ENCODE measurements at places on chromosomes 5 and 9.
A peak's percentile ranks its signal among the peaks of the same experiment; 100 is the strongest.

DNA sequence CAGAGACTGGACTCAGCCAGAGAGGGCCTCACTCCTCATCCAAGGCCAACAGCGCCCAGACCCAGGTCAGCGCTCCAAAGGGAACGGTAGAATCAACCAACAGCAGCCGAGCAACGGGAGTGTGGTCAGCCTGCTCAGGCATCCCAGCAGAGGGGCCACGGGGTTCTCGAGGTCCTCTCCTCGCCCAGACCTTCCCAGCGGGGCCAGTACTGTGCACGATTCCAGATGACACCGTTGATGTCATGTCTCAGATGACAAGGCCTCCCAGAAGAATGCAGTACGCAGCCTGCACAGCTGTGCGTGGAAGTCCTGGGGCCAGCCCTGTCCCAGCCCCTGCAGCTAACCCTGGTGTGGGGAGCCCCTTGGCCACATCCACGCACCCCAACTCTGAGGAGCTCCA is 141.0 kb upstream of the PPP1R26 start:
- DNase-seq = no peak

DNA sequence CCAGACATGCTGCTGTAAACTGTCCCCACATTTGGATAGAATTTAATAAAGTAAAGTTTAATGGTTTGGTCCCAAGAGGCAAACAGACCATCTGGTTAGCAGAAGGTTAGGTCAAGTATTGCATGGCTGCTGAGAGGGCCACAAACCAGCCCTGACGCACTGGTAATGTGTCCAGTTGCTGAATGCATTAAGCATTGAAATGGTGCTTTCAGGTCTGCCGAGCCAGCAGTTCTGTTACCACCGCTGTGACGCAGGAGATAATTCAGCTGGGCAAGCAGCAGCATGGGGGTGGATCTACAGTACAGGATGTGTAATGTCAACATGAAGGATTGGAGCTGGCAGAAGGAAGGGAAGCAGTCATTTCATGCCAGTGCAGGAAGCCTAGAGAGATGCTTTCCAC is 16.0 kb downstream of the ZNF462 start:
- DNase-seq = peak; percentile 74

DNA sequence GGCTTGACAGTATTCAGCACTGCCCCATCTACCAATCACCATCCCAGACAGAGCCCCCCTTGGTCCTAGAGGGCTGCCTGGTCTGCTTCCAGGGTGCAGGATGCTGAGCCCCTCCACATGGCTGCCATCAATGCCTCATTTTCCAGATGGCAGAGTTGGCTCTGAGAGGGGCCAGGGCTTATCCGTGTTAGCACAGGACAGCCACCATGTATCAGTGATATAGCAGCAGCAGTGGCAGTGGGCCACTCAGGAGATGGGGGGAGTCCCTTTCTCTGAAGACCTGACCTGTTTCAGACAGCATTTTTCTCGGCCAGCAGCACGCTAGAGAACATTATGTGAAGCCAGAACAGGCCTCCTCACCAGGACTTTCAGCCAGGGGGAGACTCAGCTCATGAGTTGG is 1.6 kb upstream of the SMIM32 start:
- no peak for DNase-seq

DNA sequence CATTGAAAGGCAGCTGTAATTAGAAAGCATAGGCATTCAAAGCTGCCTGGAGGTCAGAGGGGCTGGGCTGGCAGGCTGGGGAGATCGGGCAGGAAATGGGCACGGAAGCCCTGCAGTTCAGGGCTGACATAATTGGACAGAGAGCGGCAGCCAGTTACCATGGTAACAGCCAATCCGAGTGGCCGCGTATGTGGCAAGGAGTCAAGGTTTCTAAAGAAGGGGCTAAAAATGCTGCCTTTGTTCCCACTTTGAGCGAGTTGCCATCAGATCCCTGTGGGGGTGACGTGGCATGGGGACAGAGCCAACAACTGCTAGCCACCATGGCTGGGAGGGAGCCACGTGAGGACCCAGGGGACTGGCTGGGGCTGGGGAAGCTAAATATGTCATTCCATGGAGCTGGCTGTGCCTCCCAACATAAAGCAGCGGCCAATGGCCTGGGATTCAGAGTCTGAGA is 44.7 kb upstream of the NDFIP1 start:
- DNase-seq = no peak

DNA sequence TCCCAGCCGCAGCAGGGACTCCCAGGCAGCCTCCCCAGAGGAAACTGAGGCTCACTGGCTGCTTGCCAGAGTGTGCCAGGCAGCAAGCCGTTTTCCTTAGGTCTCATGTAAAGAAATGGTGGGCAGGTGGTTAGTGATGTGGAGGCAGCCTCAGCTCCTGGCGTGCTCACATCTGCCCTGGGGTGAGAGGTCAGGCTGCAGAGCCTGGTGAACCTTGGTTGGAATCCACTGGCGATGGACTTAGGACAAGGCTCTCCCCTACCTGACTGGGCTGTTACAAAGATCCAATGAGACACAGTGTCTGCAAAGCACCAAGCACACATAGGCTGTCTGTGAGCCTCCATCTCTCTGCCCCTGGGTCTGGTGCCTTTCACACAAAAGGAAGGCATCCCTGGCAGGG is 30.9 kb downstream of the LHX6 start:
- DNase-seq = no peak

- no peak for DNase-seq
Observed at GRCh38 chr5:83802686-83803085, 82.0 kb upstream of the HAPLN1 start.

DNA sequence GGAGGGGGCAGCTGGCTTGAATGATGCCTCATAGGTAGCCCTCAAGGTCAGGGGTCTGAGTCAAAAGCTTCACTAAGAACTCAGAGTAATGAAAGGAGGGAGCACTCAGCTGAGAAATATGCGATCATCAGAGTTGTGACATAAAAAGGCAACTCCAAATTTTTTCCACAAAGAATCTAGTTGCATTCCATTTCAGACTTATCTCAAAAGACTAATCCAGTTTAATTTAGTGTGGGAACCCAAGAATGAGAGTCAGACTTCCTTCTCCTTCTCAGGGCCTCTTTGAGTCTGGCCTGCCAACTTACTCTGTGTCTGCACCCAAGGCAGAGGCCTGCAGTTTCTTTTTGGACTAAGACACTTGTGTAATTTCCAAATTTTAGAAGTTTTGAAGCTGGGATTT is 34.7 kb downstream of the GABRP start:
- peak; percentile 27 for DNase-seq

- DNase-seq = no peak
Observed at GRCh38 chr5:180825768-180826525, 23.3 kb upstream of the MGAT1 start.

GRCh38 chr9:38737246-38737645 is 17.3 kb upstream of the FAM240B start:
- no peak for DNase-seq

- DNase-seq = no peak
Observed at GRCh38 chr9:123269281-123269680, 895 bp upstream of the STRBP start.

GRCh38 chr9:124768750-124769548 is 2.2 kb downstream of the NR6A1 start:
- no peak for DNase-seq

DNA sequence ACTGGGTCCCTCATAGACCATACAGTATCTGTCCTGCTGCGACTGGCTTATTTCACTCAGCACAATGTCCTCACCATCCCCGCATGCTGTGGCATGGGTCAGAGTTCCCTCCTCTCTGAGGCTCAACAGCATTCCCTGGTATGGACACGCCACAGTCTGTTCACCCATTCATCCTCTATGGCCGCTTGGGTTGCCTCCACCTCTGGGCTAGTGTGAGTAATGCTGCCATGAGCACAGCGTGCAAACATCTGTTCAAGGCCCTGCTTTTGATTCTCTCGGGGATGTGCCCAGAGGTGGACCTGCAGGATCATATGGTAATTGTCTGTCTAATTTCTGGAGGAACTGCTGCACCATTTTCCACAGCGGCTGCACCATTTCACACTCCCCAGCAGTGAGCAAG is 5.5 kb upstream of the FBP2 start:
- no peak for DNase-seq

DNA sequence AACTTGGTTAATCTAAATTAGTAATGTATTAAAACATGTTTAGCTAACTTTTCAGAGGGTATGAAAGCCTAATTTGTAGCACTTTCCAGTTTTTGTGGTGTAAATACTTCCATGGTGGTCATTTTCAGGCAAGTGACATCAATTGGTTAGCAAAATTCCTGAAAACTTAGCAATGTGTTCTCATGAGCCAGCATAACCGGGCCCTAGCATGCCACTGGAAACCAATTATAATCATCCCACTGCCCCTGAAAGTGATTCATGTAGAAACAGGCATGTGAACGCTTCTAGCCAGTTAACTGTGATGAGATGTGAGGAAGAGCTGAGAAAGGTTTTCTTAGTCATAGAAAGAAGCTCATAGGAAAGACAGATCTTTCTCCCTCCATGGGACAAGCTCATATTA is 417.2 kb downstream of the TLR4 start:
- DNase-seq = no peak

DNA sequence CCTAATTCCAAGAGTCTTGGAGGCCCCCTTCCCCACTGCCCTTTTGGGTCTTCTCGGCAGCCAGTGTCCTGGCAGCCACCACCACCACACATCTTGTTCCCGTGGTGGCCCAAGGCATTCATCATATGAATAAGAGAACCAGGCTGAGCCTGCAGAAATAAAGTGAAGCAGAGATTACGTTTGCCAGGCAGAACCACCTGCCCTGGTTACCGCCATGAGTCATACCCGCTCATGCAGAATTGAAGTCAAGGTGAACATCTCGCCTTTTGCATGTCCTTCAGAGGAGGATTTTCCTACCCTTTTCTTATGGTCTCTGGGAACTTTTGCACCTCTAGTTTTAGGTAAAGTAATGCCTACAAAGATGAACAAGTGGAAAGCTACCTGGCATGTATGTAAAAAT is 119.5 kb upstream of the LMX1B start:
- no peak for DNase-seq

GRCh38 chr5:80122579-80122978 is 87.4 kb downstream of the THBS4 start:
- DNase-seq = no peak

DNA sequence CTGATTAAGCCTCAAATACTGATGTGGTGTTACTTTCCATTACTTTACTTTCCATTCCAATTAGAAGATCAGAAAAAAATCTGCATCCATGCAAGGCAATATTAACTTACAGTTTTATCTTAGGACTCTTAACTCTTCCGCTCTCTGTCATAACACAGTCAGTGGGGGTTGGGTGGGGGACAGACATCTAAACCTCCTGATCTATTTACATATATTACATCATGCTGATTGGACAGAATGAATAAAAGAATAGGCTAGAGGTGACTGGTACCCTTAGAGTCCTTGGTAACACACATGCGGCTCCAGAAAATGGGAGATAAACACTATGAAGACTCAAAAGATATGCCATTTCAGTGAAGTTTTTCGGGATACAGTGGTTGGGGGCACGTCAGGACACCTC is 27.6 kb downstream of the RAPGEF6 start:
- no peak for DNase-seq

GRCh38 chr5:132387640-132388117 is 18.2 kb downstream of the SLC22A5 start:
- DNase-seq = peak; percentile 99

DNA sequence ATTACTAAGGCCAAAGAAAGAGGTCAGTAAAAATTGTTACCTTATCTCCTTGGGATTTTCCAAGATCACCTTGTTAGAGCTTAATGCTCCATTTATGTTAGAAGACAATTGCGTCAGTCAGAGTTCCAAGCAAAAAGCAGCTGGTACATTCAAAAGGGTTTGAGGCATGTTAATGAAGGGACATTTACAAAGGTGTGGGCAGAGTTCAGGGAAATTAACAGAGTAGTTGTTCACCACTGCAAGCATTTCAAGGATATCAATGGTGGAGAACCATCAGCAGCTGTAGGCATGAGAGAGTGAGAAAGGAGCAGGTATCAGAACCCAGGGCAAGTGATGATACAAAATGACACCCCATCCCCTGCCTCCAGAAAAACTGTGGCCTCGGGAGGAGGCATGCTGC is 17.0 kb upstream of the SMARCA2 start:
- no peak for DNase-seq

Data from BJ (cell line).